ENCODE measurements at places on chromosomes 6 and 20.

GRCh38 chr6:89522778-89523177 lies 89.8 kb downstream of the ANKRD6 start:
- no peak for DNase-seq

DNA sequence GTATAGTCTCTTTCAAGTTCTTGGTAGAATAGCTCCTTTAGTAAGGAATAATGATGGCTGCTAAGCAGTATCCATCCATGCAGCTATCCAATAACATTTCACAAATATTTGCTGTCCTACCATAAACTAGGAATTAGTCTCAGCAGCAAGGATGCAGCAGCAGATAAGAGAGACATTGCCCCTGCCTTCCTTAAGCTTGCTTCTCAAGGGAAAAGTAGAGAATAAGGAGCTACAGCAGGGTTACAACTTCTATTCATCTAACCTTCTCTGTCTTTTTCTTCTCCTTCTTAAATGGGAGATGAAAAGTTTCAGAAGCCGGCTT lies 2.4 kb downstream of the IL22RA2 start:
- no peak for DNase-seq

GRCh38 chr6:75178757-75179156 lies 27.1 kb downstream of the COL12A1 start:
- no peak for DNase-seq

- no peak for DNase-seq
Measured at GRCh38 chr6:17705428-17705777, 1.3 kb downstream of the NUP153 start.

DNA sequence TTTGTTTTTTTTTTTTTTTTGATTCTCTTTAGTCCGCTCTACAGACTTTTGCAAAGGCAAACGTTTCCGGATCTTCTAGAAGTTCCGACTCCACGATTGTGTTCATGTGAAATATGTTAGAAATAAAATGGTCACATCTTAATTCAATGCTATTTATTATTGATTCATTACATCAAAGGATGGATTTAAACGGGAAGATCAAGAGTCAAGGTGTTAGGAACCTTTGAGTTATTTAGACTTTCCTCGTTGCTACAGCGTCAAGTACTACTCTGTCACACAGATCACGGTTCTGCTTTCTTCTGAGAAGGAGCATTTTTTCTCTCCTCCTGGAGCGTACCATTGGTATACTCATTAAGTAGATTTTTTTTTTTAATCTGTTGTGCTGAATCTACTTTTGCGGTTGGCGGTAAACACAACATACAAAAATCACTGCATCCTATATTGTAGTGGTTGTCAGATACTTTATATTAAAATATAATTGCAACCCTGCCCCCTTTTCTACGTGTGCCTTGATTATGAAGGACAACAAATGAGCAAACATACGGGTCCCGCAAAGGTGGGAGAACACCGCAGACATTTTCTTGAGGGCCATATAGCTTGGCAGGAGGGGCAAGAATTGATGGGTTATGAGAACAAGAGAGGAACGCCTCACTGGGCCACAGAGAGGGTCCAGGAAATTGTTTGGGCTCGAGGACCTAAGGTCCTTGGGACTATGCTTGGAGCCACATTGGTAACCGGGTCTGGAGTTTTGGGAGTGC lies 17.5 kb downstream of the HMGN4 start:
- no peak for DNase-seq

- DNase-seq, result no peak
Measured at GRCh38 chr6:115613488-115613887, 447.2 kb downstream of the FRK start.

DNA sequence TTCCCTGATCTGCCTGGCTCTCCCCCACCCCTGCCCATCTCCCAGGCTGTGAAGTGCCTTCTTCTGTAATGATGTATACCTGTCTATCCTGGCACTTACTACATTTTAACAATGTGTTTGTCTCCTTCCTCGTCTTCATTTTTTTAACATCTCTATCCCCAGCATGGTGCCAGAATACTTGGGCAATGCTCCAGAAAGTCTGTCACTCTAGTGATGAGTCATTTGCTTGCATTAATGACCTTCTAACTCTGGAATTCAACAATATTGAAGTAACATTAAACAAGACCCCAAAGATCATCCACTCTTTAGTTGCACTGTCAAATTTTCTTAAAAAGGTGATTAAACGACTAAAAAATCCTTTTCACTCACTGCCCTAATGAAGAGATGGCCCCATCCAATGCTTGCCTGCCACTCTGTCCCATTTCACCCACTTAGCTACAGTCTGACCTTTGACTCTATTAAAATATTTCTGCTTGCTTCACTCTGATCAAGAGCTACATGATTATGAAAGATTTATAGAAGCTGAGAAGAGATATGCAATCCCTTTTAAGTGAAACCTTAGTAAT lies 7.7 kb upstream of the KLHL31 start:
- DNase-seq, result no peak

DNA sequence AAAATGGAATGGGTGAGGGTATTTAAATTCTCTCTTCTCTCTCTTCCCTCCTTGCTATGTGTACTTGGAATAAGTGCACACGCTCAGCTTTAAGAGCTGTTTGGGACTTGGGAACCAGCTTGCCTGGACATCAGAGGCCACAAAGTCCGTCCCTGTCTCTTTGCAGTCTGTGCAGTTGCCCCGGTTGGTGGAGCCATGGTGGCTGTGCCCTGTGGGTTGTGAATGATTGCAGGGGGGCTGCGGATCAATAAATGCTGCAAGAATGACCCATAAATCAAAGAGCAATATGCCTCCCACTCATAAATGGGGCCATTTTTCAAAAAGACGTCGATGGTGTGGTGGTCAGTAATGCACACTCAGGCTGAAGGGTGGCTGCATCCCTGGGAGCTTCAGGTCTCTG lies 135.1 kb upstream of the CST7 start:
- DNase-seq, result no peak

DNA sequence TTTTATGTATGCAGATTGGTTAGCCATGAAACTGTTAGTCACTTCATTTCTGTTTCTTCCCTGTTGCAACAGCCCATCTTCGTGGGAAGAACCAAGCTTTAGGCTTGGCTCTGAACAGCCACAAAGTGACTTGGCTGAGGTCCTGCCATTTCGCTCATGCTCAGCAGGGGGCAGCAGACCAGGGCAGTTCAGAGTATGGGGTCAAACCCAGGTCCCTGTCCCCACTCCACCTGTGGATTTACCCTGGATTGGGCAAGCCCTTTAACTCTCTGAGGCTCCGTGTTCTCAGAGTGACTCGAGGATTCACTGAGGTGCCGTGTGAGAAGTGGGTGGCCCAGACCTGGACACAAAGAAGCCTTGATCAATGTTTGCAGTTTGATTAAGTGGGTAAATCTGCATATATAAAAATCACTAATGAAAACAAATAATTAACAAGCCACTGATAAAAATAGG lies 19.8 kb upstream of the MAP1LC3A start:
- no peak for DNase-seq

DNA sequence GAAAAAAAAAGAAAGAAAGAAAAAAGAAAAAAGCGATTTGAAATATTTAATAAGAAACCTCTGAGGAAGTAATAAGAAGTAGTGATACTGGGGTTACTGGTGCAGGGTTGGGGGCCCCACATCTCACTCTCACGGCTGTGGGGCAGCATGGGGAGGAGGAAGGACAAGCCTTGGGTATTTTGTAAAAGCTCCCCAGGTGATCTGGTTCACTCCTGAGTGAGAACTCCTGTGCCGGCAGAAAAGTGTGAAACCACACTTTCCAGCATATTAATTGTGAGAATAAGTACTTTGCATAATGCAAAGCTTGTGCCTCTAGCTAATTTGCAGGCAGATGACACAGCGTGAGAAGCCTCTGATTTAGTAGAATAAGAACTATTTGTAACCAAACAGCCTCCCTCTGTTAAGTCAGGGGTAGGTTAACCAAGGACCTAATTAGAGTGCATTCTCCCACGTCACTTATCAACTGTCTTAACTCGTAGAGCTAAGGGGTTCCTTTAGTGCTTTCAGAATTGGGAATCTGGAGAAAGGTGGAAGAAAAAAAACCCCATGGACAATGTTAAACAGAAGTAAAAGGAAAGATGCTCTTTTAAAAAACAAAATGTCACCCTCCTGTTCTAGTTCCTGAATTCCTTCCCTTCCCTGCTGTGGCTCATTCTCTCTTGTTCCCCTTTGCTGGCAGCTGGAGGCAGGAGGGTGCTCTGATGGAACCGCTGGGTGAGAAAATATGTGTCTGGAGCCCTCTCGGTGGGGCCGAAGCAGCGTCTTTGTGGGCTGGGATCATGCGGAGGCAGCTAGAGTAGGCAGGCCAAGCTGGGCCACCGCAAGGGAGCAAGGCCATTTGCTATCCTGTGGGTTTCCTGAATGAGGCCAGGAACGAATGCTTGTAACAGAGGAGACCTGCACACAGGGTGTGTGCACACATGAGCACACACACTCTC lies 108.7 kb downstream of the FYN start:
- DNase-seq, result peak; percentile 27

DNA sequence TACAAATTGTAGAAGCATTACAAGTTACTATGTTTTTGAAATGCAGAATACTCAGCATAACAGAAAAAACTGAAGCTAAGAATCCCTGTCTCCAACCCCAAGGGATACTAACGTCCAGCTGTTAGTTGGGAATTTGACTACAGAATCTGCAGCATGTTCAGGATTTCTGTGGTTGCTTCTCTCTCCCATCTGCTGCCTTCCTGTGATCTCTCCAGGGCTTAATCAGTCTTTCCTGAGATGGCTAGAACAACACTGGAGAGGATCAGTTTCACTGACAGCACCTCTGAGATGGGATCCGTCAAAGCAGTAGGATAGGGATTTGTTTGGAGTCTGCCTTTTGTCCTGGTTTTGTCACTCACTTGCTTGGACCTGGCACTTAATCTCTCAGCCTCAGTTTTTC lies 73.3 kb upstream of the NUP153 start:
- no peak for DNase-seq

DNA sequence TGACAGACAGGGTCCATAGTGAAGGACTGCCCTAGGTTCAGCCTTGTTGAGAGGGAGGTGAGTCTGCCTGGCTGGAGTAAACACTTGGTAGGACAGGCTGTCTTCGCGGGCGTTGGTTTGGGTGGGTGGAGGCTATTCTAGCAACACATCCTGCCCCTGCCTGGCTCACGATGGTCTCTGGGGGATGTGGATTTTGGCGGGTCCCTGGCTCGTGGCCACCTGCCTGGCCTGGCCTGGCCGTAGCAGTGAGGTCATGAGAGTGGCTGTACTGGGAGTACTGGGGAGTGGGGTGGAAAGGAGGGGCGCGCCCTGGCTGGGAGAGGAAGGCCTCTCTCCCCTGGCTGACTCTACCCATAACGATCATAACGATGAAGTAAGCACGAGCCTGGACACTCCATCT lies 30.2 kb upstream of the MRPS18A start:
- DNase-seq, result no peak

GRCh38 chr6:169230322-169230665 lies 23.4 kb downstream of the THBS2 start:
- DNase-seq, result no peak

GRCh38 chr20:63422653-63423052 lies 49.8 kb downstream of the KCNQ2 start:
- DNase-seq, result no peak
